T-helper 17 cell (primary cell): ENCODE measurements at places on chromosomes 16 and 17.

DNA sequence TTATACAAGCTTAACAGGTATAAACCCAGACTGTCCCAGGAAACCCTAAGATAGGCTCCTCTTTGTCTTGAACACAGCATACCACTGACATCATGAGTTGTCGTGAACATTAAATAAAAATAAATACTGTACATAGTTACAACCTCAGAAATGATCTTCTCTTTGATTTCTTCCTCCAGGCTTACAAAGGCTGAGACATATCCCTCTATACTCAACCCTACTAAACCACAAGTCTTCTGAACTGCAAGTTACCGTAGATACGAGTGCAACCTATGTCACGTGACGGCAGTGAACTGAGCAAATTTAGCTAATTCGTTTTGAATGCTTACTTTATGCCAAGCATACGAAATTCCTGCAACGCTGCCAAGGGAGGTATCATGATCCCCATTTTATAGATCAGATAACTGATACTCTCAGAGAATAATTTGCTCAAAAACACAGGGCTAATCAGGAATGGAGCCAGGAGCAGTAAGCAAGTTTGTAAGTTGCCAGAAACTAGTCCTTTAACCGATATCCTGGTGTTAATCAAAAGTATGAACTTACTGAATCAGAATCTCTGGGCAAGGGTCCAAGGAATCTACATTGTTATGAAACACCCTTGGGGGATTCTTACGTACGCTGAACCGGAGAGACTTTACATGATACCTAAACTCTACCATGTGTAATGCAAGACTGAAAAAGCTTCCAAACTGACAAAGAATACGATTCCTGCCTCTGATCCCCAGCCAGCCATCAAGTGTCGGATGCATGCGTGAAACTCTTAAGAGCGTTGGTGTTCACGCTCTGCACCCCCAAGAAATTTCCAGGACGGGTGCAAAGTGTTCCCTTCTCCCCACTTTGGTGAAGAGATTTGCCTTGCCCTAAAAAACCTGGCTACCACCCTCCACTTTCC is 106.2 kb downstream of the XYLT1 start:
- no peak for DNase-seq

- DNase-seq, result no peak
Measured at GRCh38 chr16:89200124-89200849, at the start of gene SLC22A31. SLC22A31 (minus strand) TSS chr16:89200537; CDS start chr16:89200501, 36 bp downstream.

DNA sequence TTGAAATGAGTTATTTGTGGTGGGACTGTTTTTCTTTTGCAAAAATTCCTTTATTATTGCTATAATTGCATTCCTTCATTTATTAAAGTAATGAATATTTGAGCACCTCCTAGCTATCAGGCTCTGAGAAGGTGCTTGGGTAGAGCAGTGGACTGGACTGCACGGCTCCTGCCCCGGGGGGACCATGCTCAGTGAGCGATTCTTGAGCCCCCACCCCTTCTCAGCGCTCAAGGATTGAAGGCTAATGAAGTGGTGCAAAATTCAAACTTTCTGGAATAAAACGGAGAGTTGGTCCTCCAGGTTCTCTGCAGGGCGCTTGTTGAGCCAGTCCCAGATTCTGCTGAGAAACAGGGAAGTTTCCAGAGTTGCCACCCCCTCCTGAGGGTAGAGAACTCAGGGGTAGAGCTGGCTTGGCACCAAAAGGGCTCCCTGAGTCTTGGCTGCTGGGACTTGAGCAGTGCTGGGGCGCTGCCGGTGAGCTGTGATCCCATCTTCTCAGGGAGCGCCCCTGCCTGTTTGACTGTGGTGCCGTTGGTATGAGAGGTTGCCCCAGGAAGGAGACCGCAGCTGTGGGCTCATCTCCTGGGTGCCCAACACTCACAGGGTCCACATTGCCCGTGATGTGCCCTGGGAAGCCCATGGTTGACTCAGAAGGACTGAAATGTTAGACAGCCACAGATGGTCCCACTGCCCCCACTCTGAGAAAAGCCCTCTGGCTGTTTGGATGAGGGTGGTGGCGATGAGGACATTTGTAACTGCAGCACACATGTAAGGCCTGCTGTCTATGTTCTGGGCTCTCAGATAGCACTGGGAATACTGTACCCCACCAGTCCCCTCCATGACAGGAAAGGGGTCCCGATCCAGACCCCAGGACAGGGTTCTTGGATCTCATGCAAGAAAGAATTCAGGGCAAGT is 20.0 kb downstream of the KSR1 start:
- no peak for DNase-seq

GRCh38 chr17:17783825-17784656 is 52.7 kb downstream of the SREBF1 start:
- DNase-seq, result no peak

DNA sequence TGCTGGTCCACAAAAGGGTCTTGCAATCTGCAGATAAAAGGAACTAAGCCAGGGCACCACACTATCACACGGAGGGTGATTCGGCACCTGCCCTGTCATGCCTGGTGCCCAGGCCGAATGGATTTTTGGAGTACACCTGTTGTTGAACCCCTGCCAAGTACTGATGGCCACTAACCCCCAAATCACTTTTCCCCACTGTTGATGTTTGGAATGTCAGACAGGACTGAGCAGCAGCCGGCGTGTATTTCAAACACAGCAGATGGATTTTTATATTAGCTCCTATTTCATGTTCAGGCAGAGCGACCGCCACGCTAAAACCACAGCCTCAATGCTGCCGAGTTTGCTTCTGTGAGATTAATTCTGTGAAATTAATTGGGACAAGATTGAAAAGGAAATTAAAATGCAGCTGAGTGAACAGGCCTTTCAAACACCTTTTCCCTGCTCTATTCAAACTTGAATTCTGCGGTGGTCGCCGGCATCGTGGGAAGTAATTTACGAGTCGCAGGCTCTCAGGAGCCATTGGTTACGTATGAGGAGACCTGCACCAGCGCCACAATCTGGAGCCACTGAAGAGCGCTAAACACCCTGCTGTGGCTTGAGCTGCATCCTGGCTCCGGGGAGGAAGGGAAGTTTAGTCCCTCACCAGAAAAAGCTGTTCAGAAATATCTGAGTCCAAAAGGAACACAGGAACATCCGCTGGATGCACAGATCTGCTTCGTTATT is 48.5 kb downstream of the SNX11 start:
- no peak for DNase-seq

GRCh38 chr17:62662855-62663254 is 35.4 kb downstream of the MRC2 start:
- DNase-seq, result no peak

DNA sequence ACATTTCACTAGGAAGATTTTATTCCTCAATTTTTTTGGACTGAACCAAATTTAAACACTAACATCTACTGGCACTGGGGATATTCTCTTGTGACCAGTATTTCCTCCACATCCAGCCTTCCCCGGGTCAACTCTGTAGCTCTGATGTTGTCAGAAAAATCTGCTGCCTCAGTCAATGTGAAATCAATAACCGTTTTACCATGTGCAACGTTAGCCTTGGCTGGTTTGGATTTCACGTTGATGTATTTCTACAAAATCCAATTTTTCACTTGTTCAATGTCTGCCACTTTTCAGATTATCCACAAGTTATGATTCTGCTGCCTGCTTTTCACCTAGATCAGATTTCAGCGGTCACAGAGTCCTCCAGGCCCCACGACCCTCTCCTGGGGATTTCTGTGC is 7.1 kb downstream of the SGCA start:
- no peak for DNase-seq
